ENCODE measurements at places on chromosomes 4 and X.
A peak's percentile ranks its signal among the peaks of the same experiment; 100 is the strongest.

- peak; percentile 94 for DNase-seq
These were observed at the start of gene GTPBP6 for GRCh38 chrX:318739-319578. Gene GTPBP6, minus strand, starts transcription at chrX:318796. Its CDS starts 9 bp downstream, at chrX:318787.

DNA sequence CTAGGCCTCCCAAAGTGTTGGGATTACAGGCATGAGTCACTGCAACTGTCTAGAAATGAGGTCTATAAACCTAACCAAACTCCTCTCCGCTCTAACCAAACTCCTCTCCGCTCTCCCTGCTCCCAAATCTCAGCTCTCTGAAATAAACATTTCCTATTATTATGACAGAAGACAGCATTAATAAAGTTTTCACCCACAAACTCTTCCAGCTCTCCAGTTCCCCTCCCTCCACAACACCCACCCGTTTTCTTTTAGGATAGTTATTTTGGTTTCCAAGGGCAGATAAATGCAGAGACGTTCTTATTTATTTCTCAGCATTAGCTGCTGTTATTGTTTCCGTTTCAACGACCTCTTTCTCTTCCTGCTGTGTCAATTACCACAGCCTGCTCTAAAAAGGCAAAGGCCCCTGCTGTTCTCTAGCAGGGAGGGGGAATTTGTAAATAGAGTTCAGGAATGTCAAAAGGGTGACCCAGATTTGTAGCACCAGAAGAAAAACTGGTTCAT lies 13.3 kb upstream of the SCD5 start:
- no peak for DNase-seq

DNA sequence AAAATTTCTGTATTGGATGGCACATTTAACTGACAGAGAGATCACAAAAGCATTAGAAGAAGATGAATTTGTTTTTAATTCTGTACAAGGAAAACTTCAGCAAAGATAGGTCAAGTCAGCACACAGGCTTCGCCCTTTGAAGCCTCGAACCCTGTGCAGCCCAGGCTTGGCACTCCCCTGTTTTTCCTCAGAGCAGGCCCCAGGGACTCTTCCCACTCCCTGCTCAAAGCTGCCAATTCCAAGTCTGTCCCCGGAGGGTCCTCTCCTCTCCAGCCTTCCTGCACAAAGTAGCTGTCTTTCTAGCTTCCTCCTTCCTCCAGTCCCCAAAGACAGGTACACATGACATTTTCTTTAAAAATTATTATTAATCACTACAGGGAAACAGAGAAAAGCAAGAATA lies 466.3 kb downstream of the PPARGC1A start:
- no peak for DNase-seq

DNA sequence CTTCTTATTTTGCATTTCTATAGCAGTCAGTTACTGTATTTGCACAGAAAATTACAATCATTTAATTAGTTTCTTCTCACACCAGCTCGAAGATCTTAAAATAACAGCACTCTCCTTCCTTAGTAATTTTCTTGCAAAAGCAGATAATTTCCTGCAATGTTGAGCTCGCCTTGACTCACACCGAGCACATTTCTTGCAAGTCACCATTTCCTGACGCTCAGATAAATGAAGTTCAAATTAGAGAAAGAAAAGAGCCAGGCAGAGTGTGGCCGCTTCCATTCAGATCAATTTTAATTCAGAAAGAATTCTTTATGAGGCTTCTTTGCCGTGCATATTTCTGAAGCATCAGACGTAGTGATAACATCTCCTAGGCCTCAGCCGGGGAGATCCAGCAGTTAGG lies 10.1 kb downstream of the SORCS2 start:
- DNase-seq: no peak

GRCh38 chr4:107248571-107248970 lies 212.5 kb upstream of the DKK2 start:
- no peak for DNase-seq

DNA sequence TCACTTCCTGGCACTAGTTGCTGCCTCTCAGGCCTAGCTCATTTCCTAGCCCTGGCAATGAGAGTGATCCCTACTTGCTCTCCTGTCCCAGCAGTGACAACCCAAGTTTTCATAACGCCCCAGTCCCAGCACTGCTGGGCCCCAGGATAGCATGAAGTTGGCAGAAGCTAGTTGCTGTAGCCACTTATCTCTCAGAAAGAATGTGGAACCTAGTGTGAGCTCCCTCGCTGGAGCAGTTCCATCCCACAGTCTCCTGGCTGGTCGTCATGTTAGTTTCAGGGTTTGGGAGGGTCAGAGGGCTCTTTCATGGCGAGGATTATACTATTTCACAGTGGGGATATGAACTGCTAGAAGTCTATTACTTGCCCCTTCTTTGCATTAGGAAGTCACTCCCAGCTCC lies 5.1 kb downstream of the PF4 start:
- no peak for DNase-seq

DNA sequence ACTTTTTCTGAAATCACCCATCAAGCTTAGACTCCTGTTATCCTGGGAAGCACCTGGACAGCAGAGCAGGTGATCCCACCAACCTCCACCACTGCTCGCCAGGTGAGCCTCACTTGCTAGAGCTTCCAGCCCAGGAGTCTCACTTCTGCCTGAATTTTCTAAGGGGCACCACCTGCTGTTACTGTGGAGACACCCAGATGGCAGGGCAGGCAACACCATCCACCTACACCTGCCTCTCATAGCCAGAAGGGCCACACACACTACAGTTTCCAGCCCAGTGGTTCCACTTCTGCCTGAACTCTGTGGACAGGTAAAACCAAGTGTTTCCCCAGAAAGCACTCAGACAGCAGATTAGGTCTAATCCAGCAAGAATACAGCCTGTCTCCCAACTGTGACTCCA lies 262.0 kb downstream of the ARAP2 start:
- no peak for DNase-seq

GRCh38 chrX:2513121-2513664 lies 12.4 kb upstream of the DHRSX start:
- no peak for DNase-seq

DNA sequence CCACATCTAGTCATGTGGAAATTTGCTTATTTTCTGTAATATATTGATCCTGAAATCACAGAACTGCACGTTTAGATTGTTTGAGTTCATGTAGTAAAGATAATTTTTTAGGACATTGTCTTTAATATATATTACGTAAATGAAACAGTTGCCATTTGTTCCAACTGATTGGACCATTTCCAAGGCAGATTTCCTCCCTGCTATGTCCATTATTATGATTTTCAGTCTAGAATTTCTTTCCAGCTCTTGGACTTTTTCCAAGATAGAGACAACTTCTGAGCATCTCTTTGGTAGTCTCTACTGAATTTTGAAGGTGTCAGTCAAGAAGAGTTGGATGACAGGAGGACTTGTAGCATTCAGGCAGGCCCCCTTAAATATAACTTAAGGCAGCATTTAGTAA lies 94.6 kb downstream of the STIM2 start:
- DNase-seq: no peak

DNA sequence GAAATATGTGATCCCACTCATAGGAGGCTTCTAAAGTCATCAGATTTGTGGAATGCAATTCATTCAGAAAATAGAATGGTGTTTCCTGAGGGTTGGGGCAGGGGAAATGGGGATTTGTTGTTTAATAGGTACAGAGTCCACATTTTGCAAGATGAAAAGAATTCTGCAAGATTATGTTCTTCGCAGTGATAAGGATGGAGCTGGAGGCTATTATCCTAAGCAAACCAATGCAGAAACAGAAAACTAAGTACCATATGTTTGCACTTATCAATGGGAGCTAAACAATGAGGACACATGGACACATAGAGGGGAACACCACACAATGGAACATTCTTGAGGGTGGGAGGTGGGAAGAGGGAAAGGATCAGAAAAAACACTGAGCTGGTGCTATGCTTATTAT lies 144.3 kb upstream of the NLGN4X start:
- no peak for DNase-seq

DNA sequence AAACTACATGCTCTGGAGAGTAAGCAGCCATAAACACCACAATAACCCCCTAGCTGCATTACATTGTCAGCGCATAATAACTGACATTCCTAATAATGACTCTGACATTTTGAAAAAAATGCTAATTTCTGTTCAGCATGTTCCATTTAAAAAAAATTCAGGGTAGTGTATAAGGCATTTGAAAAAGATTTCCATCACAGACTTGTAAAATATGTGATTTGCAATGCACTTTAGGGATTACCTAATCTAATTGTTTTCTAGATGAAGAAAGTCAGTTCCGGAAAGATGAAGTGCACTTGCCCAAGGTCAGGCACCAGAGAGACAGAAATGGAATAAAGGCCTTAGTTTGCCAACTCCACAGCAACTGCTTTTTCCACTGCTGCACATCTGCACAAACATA lies 55.3 kb downstream of the FANCB start:
- DNase-seq: no peak

DNA sequence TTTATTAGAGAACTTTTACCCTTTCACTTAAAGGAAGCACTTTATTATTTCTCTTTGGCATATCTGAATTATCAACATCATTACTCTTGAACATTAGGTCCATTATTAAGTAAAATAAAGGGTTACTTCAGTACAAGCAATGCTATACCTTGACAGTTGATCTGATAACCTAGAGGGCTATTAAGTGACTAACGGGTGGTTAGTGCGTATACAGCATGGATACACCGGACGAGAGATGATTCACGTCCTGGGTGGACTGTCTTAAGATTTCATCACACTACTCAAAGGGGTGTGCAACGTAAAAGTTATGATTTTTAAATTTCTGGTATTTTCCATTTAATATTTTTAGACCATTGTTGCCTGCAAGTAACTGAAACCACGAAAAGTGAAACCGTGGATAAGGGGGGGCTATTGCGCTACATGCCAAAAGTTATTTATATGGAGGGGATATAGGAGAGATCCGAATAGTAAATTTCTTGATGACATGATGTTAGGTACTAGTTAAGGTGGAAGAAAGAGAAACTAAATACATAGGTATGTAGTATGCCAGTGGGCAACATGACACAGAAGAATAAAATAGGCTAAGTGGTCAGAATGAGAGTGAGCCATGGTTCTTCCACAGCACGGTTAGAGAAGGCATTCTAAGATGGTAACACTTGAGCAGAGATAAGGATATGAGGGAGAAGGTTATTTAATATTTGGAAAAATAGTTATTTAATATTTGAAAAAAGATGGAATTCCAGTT lies 230.8 kb upstream of the ANKRD50 start:
- DNase-seq: no peak

- no peak for DNase-seq
These were observed 725 bp upstream of the CXCL1 start for GRCh38 chr4:73868206-73869129.

GRCh38 chr4:35151816-35152572 lies 1092.3 kb downstream of the ARAP2 start:
- DNase-seq: no peak

- DNase-seq: no peak
These were observed 336.8 kb upstream of the KLF3 start for GRCh38 chr4:38327174-38327573.

- DNase-seq: no peak
These were observed 109.1 kb downstream of the GPAT3 start for GRCh38 chr4:83644677-83645659.

DNA sequence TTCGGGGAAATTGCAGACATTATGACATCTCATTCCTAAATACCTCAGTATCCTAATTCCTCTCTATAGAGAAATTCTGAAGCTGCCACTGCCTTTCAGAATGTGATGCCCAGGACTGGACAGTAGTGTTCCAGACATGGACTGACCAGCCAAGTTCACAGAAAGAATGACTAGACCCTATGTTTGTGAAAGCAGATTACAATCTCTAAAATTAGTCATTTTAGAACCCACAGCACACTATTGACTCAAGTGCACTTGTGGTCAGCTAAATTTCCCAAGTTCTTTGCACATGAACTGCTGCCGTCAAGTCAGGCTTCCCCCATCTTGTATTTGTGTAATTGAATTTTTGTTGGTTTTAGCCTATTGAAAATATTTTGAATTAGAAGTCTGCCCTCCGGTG lies 81.0 kb upstream of the ESX1 start:
- no peak for DNase-seq

- DNase-seq: no peak
These were observed 159.5 kb upstream of the USP38 start for GRCh38 chr4:143025081-143025704.
